ENCODE measurements at places on chromosomes 6 and 20. TPM values are rescaled to one million over a fixed set of nuclear protein-coding genes. Genes with fewer than 3 reads are reported as not detected.

C6orf15 gene
- not detected for polyA plus RNA-seq

ERVFRD-1 gene
- 0.18 TPM for polyA plus RNA-seq

FOXQ1 gene
- 3.3 TPM for polyA plus RNA-seq

TAGAP gene
- polyA plus RNA-seq = 1.6 TPM

GFOD1 gene
- polyA plus RNA-seq = 5.7 TPM

GDAP1L1 gene
- polyA plus RNA-seq = 0.39 TPM

CGA gene
- polyA plus RNA-seq = 0.28 TPM

FITM2 gene
- polyA plus RNA-seq = 8.1 TPM

BPIFA2 gene
- not detected for polyA plus RNA-seq

KCNQ5 gene
- polyA plus RNA-seq = 3.7 TPM

CCR6 gene
- polyA plus RNA-seq = not detected

HRH3 gene
- not detected for polyA plus RNA-seq

RAMACL gene
- polyA plus RNA-seq = 0.35 TPM

C6orf89 gene
- polyA plus RNA-seq = 46.6 TPM

MYBL2 gene
- polyA plus RNA-seq = 19.6 TPM

C20orf144 gene
- 0.34 TPM for polyA plus RNA-seq

PLEKHG1 gene
- polyA plus RNA-seq = 30.4 TPM

EYS gene
- 0.37 TPM for polyA plus RNA-seq

- no peak for DNase-seq
Measured at GRCh38 chr6:144055121-144055931, 40.0 kb downstream of the SF3B5 start.

- no peak for DNase-seq
Measured at GRCh38 chr20:13868331-13868730, 83.5 kb downstream of the NDUFAF5 start.

- DNase-seq = no peak
Measured at GRCh38 chr6:21461844-21462518, 131.6 kb upstream of the SOX4 start.

- no peak for DNase-seq
Measured at GRCh38 chr6:13097454-13097853, 230.9 kb downstream of the TBC1D7 start.

DNA sequence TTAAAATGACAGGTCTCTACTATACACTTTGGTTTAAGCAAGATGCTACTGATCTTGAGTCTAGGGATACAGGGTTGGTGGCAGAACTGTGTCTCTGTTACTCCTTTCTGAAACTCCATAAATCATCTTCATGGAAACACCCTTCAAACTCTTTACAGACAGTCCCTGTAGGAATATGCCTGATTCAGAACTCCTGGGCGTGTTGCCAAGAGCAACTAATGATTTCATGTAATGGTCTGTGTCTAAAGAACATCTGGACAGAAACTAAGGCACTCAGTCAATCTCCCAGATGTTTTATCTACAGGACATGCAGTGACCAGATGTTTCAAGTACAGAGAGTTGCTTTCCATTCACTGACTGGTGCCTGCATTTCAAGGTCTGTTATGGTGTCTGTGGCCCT lies 464.4 kb upstream of the CHD6 start:
- DNase-seq = peak; percentile 71

- DNase-seq = no peak
Measured at GRCh38 chr6:6220718-6221117, 99.7 kb downstream of the F13A1 start.

GRCh38 chr6:91782802-91783201 lies 1195.9 kb upstream of the MAP3K7 start:
- DNase-seq = no peak

DNA sequence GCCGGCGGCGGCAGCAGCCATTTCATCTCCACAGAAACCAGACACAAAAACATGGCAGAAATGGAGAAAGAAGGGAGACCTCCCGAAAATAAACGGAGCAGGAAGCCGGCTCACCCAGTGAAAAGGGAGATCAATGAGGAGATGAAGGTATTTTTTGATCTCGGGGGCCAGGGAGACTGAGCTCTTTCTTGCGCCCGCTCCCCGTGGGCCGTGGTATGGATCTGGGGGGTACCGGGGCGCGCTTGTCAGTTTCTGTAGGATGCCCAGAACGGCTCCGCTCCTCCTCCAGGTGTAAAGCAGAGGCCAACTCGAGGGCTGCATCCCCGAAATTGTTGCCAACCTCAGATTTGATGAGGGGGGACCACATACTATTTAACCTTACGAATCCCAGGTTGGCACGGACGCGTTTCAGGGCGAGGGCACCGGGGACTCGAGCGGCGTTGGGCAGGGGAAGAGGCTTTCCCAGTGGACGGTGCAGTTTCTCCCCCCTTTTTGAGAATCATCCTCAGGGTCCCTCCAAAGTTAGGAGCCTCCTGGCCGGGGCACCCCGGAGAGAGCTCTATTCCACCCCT lies 735 bp downstream of the SOBP start:
- no peak for DNase-seq

DNA sequence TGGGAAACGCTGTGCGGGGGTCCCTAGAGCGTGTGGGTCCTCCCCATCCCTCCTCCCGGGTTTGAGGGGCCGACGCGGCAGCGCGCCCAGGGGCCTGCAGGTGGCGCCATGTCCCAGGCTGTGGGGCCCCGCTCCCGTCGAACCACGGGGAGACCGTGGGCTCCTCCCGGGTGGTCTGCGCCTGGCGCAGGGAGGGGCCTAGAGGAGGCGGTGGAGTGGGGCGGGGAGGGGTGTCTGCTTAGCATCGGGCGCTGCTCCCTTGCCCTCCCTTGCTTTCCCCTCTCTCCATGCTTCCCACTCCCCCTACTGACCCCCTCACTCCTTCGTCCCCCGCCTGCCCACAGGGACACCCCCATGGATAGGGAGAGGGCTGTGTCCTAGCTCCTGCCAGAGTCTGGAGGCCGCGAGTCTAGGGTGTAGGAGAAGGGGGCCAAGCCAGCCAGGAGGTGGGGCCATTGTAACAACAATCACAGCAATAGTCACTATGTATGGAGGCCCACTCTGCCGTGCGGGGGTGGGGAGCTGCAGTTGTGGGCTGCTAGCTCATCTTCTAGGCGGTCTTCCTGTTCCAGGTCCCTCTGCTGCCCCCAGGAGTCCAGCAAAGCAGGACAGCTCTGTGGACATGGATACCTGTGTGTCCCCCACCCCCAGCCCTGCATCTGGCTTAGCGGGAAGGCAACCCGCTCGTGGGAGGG lies 51.7 kb downstream of the CHMP4B start:
- peak; percentile 67 for DNase-seq

- DNase-seq = no peak
Measured at GRCh38 chr6:82702574-82702973, 339.0 kb downstream of the TPBG start.

GRCh38 chr6:54578261-54578660 lies 268.3 kb upstream of the FAM83B start:
- no peak for DNase-seq

GRCh38 chr6:6317386-6317785 lies 3.1 kb downstream of the F13A1 start:
- DNase-seq = no peak

- DNase-seq = peak; percentile 28
Measured at GRCh38 chr6:155782320-155782731, 326.7 kb upstream of the NOX3 start.

DNA sequence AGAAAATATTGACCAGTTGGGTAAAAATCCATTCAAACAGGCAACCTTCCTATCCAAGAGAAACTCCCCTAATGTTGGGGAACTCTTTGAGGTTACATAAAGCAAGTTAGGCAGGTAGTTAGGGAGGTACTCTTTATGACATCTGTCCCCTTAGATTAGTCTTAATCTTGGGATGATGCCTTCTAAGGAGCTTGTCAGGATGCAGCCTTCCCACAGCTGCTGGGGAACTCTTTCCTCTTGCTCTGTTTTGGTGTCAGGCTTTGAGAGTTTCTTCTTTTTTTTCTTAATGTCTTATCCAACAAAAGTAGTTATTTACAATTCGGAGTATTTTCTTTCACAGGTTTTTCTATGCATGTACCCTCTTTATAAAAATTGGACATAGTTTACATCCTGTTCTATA lies 194.8 kb downstream of the CDKAL1 start:
- DNase-seq = no peak

GRCh38 chr6:138572167-138572875 lies 73.0 kb upstream of the NHSL1 start:
- peak; percentile 81 for DNase-seq

DNA sequence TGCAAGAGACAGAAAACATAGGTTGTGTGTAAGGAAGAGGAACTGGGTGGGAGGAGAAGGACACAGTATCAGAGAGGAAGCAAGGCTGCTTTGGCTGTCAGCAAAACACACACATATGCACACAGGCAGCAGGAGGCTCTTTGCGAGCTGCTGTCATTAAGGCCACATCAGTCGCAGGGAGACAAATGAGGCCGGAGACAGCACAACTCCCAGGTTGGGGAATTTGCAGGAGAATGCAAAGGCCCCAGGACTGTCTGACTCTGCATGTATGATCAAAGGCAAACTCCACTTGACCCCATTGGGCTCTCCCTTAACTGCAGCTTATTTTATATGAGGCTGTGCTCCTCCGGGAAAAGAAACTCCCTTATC lies 35.3 kb downstream of the METTL24 start:
- DNase-seq = no peak

GRCh38 chr6:13522656-13523055 lies 35.3 kb upstream of the GFOD1 start:
- no peak for DNase-seq

- DNase-seq = no peak
Measured at GRCh38 chr6:39907871-39908575, 26.2 kb downstream of the MOCS1 start.

- DNase-seq = no peak
Measured at GRCh38 chr20:63974402-63975200, 4.8 kb downstream of the SAMD10 start.

- DNase-seq = no peak
Measured at GRCh38 chr6:133040803-133041419, 200.2 kb upstream of the EYA4 start.

DNA sequence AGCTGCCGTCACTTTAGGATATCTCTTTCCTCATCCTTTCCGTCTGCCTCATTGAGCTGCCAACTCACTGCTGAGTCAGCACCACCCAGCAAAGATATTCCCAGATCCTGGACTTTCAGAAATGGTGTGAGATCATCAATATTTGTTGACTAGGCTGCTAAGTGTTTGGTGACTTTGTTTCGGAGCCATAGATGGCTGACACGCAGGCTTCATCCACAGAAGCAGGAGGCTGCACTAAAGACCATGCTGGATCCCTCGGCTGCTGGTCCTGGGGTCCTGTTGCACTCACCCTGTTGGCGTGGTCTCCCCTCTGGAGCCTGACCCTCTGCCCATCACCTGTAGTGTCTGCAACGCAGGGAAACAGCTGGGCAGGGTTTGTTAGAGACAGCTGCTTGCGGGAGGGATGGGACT lies 96.5 kb downstream of the ERMARD start:
- no peak for DNase-seq

GRCh38 chr6:10407674-10408054 lies 7.2 kb downstream of the TFAP2A start:
- no peak for DNase-seq

DNA sequence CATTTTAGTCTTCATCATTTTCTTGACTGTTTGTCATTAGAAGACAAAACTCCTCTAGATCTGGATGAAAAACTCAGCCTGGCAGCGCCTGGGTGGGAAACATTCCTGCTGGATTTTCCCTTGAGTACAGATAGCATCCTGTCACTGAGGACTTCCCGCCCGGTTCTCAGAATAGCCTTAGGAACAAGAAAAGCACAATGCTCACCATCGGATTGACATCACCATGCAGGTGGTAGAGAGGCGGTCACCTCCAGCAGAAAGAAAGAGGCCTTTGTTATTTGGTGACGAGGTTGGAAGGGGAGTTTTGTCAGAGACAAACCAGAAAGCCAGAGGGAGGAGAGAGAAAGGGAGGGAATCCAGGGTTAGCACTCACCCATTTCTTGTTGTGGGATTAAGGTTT lies 39.8 kb downstream of the KIF25 start:
- no peak for DNase-seq

- DNase-seq = peak; percentile 41
Measured at GRCh38 chr6:51854876-51855275, 232.5 kb downstream of the PKHD1 start.

- DNase-seq = no peak
Measured at GRCh38 chr6:96499781-96500180, 21.8 kb upstream of the UFL1 start.

DNA sequence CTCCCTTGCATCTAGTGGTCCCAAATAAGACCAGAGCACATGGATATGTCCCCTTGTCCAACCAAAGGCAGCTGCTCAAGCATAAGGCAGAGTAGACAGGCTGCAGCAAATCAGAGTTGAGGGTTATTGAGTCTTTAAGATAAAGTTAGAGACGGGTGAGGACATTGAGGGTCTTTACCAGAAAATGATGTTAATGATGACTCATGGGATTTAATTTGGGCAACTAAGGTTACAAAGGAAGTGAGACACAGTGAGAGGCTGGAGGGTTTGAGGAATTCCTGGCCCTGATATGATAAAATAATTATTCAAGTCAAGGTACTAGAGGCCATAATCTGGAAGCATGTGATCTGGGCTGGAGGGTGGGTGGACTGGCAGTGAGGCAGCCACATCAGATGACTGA lies 133.6 kb downstream of the ALDH8A1 start:
- DNase-seq = no peak

DNA sequence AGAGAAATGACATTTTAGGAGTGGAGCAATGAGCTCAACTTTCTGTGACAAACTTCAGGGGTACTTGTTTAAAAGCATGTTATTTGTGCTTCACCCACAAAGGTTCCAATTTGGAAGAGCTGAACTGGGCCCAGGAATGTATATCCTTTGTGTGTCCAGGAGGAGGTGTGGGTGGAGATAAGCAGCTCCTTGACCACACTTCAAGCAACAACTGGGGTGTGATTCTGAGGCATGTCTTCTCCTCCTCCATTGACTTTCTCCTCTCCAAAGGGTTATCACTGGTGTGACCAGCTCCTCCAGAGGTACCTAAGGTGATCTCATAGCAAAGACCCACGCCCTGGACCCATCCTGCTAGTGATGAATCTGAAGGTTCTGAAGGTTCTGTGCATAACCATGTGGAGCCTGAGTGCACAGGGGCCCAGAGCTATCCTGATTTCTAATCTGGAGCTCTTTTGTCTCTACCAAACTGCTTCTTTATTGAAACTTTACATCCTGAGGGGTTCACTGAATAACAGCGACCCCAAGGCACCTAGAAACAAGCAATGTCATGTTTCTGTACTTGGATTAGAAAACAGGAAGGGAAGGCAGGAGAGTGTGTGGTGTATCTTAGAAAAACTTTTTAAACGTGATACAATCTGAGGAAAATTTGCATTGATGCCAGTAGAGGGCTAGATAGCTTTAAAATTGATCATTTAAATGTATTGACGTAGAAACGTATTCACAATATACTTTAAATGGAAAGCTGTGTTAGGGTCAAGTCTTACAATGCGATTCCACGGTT lies 60.9 kb upstream of the CD93 start:
- DNase-seq = no peak

DNA sequence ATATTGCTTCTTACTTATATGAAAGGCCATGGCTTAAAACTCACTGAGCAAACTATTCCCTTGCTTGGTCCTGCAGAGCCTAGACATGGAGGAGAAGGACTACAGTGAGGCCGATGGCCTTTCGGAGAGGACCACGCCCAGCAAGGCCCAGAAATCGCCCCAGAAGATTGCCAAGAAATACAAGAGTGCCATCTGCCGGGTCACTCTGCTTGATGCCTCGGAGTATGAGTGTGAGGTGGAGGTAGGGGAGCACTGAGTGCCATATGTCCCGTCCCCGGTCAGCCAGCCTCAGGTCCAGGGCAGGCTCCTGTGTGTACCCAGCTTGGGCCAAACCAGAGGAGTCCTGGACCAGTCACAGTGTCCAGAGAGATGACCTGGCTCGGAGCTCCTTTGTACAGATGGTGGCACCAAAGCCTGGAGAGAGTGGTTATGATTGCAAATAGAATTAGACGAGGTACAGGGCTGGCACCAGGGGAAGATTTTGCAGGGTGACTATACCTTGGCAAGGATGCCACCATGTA lies 21.0 kb downstream of the EPB41L1 start:
- no peak for DNase-seq

GRCh38 chr6:25035512-25036435 lies 100.0 kb upstream of the RIPOR2 start:
- no peak for DNase-seq
